ENCODE measurements at places on chromosomes 5 and 9.

- DNase-seq = no peak
Measured at GRCh38 chr9:131987232-131987631, 92.4 kb downstream of the MED27 start.

- no peak for DNase-seq
Measured at GRCh38 chr5:55523293-55523692, 11.5 kb downstream of the PLPP1 start.

DNA sequence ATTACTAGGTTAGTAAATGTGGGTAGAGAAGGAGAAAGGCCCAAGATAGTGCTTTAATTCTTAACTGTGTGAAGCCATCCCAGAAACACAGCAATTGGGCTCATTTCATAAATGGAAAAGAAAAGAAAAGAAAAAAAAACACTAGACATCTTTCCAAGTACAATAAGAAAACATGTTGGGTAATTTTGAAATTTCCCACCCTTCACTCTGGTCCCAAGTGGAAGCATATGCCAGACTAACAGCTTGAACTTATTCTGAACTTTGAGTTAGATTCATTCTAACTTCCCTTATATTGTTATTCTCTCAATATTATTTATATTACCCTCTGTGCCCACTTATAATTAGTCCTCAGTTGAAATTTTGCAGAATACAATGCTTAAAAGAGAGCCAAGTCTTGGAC is 113.4 kb upstream of the GHR start:
- DNase-seq = no peak

DNA sequence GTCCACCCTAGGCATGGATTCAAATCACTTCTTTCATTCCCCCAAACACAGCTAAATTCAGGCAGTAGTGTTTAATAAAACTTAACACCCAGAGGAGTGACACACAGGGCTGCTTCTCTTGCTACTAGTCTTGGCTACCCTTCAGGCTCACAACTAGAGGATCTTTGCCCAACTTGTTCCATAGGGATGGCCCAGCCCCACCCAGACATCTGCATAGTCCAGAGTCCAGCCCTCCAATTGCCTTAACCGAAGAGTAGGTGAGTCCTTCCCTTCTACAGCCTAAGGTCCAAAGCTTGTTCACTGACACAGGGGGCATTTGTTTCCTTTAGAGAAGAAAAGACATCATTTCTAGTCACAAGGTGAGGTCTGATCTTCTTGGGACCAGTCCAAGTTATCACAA is 15.2 kb upstream of the RXFP3 start:
- no peak for DNase-seq

- DNase-seq = no peak
Measured at GRCh38 chr9:37443566-37443965, 21.1 kb downstream of the GRHPR start.

GRCh38 chr5:75460532-75460931 is 50.9 kb downstream of the CERT1 start:
- no peak for DNase-seq

GRCh38 chr5:179536676-179537075 is 13.7 kb upstream of the RUFY1 start:
- no peak for DNase-seq

DNA sequence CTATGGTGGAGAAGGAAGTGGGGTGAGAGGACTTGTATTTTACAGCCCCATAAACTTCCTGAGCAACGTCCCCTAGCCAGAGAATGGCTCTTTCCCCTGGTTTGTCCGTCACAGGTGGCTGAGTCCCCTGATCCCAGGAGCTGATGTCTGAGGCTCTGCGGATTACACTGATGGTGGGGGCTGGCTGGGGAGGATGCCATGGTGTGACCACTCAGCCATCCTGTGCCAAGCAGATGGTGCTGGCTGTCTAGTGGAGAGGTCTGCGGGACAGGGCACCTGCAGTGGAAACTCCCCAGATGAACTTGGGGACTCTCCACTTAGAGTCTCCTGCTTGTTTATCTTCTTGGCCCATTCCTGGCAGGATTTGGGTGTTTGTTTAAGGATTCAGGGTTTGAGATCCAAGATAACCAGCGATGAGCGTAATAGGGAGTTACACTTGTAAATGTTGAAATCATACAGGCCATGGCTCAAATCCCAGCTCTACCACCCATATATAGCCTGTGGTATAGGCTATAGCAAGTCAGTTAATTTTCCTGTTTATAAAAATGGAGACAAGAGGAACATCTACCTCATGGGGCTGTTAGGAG is 4.7 kb upstream of the PTGS1 start:
- no peak for DNase-seq

- DNase-seq = no peak
Measured at GRCh38 chr5:41508696-41509398, 1.6 kb downstream of the PLCXD3 start.

- no peak for DNase-seq
Measured at GRCh38 chr9:137602661-137603060, 2.8 kb upstream of the ARRDC1 start.

- no peak for DNase-seq
Measured at GRCh38 chr9:84829997-84830696, 160.6 kb downstream of the NTRK2 start.

- no peak for DNase-seq
Measured at GRCh38 chr9:124478354-124478753, 28.1 kb downstream of the ADGRD2 start.

DNA sequence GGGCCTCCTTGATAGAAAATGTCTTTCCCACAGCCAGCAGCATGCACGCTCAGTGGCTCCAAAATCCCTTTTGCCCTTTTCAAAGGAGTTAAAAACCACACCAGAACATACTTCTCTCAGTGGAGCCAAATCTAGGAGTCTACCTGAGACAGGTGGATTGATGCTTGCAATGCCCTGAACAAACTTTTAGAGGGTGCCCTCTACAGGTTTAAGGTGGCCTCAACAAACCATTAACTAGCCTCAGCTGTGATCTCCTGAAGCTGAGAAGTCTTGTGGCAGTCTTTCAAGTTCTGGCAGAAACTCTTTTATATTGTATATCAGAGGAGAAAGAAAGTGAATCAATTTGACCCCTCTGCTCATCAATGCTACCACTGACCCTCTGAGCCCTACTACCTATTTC is 125.4 kb downstream of the MED27 start:
- no peak for DNase-seq

GRCh38 chr5:109483395-109483971 is 73.7 kb upstream of the PJA2 start:
- DNase-seq = no peak

DNA sequence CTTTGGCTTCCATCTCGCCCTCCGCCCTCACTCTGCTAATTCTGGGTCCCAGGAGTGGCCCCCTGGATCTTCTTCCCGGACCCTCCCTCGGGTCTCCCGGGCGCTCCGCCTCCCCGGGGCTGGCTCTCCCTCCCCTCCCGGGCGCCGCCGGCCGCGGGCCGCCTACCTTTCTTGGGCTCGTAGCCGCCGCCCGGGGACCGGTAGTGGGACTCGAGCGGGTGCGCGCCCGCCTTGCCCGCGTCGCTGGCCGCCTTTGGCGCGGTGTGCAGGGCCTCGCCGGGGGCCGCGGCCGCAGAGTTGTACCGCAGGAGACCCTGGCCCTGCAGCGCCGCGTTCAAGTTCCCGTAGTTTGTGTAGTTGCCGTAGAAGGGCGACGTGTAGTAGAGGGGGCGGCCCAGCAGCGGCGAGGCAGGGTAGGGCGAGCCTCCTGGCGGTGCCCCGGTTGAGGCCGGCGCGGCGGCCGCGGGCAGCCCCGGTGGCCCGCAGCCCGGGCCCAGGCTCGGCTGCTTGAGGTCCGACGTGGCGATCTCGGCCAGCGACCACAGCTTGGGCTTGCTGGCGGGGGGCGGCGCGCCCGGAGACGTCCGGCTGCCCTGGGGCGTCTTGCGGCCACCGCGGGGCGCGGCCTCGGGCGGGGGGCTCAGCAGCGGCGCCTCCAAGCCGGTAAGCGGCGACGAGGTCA is 3.2 kb downstream of the IRX2 start:
- DNase-seq = no peak

DNA sequence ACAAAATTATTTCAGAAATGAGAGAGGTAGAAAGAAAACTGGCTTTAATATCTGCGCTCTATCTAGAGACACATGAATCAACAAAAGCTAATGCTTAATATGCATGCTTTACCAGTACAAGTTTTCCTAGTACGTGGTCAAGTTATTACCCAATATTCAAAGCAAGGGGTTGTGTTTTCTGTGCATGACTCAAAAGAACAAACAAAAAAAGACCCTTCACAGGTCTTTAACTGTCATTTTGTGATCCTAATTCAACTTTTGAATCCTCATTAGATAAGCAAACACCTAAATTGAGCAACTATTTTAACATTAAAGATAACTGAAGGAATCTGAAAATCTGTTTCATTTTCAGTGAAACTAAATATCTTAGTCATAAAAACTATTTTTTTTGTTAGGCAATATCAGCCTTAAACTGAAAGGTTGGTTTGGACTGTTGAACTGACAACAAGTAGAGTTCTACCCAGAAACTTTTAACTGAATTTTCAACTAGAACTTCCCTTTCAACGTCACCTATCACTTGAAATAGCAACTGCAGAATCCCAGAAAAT is 12.5 kb downstream of the ST8SIA4 start:
- DNase-seq = no peak

DNA sequence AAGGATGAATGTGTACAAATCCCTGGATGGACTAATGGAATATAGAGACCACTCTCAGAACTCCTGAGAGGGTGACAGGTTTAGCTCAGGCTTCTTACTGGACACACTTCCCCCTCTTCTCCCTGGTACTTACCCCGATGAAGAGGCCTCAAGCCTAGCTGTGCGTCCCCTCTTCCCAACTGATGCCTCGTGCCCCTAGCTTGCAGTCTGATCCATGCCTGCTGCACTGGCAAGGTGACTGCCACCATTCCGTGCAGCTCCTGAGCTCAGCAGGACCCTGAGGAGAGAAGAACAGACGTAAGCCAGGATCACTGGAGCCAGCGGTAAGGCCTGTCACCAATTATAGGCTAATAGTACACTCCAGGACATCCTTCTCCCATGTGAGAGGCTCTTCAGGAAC is 5.5 kb upstream of the STOML2 start:
- no peak for DNase-seq

GRCh38 chr9:98069551-98069950 is 13.0 kb downstream of the NANS start:
- no peak for DNase-seq

GRCh38 chr9:14993061-14993800 is 83.0 kb upstream of the FREM1 start:
- peak; percentile 89 for DNase-seq

DNA sequence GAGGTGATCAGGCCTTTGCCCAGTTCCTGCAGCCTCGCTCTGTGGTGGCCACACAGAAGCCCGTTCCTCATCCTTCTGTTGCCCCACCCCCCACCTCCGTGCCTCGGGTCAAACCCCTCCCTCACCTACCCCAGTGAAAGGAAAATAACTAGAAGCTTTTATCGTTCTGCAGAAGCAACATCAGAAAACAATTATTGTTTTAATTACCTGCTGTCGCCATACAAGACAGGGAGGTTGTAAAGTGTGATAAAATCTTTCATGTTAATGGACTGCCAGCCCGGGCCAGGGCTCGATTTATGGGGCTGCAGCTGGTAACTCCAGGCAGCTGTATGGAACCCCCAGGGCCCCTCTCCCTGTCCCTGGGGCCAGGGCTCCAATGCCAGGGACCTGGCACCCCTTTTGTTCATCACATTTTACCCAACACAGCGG is 20.6 kb downstream of the UNC5A start:
- DNase-seq = no peak

DNA sequence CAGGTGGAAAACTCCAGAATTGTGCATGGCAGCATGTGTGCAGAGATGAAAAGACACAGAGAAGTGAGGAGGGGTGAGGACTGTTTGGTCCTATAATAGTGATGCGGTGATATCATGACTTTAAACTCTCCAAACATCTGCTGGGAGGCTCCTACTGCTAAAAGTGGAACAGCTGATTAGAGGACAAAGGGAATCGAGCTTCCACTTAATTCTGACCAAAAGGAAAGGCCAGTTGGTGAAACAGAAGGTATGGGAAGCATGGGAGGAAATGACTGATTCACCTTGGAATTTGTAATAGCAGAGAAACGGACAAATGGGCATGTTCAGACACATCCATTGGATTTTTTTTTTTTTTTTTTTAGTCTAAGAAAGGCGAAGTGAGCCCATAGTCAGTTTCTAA is 67.5 kb upstream of the MAMDC2 start:
- DNase-seq = no peak

DNA sequence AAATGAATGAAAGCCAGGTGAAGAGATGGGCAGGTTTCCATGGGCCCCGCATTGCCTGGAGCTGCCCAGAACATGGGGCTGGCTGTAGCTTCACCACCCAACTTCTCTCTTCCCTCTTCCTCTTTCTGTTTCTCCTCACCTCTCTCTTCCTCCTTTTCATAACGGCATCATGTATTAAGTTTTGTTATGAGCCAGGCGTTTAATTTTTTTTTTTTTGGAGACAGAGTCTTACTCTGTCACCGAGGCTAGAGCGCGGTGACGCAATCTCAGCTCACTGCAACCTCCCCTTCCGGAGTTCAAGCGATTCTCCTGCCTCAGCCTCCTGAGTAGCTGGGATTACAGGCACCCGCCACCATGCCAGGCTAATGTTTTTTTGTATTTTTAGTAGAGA is 13.0 kb upstream of the SPINK4 start:
- no peak for DNase-seq

DNA sequence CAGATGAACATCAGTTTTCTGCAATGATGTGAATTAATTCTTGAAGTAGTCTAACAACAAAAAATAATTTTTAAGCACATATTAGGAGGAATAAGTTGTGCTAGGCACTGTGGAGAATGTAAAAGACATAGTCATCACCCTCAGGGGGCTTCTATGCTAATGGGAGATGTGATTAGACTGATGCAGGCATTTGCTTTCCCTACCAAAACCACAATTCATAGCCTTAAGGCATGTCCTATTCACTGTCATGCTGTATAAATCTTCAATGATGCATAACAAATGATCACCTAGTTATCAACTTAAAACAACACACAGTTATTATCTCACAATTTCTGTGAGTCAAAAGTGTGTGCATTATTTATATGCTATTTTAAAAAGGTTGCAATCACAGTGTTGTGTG is 422.6 kb downstream of the MAN2A1 start:
- no peak for DNase-seq

DNA sequence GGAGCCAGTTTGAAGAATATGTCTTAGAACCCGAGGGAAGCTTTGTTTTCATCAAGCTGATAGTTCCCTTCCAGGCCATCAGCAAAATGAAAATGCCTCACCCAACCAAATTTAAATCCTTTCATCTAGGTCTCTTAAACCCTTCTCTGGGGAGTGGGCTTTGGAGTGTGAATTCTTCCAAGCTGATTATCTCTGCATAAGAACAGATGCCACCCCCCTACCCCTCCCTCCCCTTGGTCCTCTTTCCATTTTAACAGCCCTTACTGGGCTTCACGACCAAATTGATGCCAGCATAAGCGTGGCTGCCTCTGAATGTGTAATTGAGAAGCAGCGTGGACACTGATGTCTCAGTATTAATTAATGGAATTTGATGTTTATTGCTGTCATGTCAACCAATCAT is 509.7 kb upstream of the CLINT1 start:
- no peak for DNase-seq

DNA sequence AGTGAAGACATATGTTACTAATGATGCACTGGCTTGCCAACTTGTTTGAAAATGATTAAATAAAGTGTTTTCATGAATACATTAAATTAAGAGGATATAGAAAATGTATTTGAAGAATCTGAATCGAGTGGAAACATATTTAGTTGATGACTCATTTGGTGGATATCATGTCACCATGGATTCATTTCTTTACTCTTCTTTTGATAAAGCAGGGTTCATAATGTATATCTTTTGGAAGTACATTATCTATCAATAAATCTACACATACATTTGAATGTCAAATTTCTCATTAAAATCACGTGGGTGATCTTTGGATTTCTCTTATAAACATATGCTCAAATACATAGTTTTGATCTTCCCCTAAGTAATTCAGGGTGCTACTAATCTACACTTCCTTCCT is 1148.1 kb upstream of the ACO1 start:
- DNase-seq = no peak
